ENCODE measurements at places on chromosomes 4 and X.
A peak's percentile ranks its signal among the peaks of the same experiment; 100 is the strongest.

DNA sequence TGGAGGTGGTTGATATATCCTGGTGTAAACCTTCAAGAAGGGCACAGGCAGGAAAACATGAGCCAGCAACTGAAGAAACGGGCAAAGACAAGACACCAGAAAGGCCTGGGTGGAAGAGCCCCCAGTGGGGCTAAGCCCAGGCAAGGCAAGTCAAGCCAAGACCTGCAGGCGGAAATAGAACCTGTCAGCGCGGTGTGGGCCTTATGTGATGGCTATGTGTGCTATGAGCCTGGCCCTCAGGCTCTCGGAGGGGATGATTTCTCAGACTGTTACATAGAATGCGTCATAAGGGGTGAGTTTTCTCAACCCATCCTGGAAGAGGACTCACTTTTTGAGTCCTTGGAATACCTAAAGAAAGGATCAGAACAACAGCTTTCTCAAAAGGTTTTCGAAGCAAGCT is 7.2 kb downstream of the ZFP42 start:
- no peak for DNase-seq

- no peak for DNase-seq
Observed at GRCh38 chr4:48722509-48723446, 57.3 kb downstream of the FRYL start.

DNA sequence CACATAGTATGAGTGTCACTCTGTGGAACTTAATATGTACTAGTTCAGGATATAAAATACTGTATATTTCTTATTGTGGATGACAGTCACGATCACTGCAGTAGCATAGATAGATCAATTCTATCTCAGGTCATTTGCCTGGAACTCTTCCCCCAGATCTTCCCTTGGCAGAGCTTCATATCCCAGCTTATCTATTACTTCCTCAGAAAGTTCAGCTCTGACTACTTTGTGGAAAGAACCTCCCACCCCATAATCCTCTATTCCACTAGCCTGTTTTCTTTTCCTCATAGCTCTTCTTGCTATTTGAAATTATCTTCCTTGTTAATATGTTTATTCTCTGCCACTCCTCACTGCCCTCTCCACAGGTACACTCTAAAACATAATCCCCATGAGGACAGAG is 10.9 kb downstream of the FAM241A start:
- no peak for DNase-seq

GRCh38 chr4:15348695-15349094 is 79.1 kb upstream of the C1QTNF7 start:
- no peak for DNase-seq

GRCh38 chrX:21781525-21781924 is 23.6 kb upstream of the SMPX start:
- DNase-seq, result no peak

DNA sequence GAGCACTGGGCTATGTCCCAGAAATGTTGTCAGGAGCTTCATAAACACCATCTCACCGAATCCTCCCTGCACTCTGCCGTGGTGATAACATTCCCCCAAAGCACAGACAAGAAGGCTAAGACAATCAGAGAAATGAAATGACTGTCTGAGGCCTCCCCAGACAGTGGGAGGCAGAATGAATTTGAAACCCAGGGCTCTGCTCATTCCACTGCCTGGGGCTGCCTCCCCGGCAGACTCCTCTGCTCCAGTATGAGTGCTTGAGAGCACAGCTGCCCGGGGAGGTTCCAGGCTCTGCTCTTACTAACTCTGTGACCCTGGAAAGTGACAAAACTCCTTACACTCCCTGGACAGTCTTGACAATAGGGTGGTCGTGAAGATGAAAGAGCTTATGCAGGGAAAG is 9.7 kb downstream of the FGFBP1 start:
- no peak for DNase-seq

DNA sequence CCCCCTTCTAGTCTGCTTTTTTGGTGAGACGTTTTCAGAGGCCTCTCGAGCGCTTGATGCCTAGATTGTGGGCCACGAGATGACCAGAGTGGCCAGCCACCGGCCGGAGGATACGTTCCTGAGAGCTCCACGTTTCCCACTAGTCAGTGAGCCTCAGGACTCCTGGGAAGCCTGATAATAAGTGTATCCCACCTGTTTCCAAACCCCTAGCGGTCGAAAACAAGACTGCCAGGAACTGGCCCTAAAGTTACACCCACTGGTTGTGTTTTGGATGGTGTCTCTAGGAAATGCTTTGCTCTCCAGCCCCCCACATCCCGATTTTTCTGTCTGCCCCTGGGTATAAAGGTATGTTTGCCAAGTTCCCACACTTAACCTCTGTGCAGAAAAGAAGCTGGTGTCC is 4.6 kb upstream of the RS1 start:
- DNase-seq, result no peak

DNA sequence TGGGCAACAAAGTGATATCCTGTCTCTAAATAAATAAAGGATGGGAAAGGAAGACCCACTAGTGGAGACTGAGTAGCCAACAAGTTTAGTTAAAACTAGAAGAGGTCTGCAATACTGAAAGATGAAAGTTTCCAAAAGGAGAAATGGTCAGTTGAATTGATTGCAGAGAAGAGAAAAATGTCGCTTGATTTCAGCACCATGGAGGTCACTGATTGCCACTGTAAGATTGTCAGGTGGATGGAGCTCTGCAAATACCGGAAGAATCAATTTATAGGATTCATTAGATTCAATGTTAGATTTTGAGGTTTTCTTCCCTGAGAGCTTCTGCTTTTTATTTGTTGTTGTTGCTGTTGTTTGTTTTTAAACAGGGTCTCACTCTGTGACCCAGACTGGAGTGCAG is 5.4 kb upstream of the FNIP2 start:
- no peak for DNase-seq

DNA sequence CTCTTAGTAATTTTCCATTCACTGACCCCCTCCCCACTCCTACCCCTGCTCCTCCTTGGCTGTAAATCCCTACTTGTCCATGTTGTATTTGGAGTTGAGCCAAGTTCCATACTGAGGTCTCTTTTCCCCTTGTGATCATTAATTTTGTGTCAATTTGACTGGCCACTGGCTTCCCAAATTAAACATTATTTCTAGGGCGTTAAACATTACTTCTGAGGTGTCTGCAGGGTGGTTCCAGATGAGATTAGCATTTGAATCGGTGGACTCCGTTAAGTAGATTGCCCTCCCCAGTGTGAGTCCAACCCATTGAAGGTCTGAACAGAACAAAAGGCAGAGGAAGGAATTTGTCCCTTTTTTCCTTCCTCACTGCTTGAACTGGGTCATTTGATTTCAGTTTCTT is 25.7 kb downstream of the SLC39A8 start:
- no peak for DNase-seq

DNA sequence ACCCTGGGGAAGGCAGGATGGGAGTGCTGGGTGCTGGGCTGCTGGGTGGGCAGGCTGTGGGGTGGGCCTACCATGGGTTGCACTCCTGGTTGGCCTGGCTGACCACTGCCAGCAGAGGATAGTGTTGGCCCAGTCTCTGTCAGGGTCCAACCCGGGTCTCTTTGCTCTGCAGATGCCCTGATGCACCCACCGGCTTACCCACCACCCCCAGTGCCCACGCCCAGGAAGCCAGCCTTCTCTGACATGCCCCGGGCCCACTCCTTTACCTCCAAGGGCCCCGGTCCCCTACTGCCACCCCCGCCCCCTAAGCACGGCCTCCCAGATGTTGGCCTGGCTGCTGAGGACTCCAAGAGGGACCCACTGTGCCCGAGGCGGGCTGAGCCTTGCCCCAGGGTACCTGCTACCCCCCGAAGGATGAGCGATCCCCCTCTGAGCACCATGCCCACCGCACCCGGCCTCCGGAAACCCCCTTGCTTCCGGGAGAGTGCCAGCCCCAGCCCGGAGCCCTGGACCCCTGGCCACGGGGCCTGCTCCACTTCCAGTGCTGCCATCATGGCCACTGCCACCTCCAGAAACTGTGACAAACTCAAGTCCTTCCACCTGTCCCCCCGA is 14.2 kb upstream of the ADD1 start:
- no peak for DNase-seq

DNA sequence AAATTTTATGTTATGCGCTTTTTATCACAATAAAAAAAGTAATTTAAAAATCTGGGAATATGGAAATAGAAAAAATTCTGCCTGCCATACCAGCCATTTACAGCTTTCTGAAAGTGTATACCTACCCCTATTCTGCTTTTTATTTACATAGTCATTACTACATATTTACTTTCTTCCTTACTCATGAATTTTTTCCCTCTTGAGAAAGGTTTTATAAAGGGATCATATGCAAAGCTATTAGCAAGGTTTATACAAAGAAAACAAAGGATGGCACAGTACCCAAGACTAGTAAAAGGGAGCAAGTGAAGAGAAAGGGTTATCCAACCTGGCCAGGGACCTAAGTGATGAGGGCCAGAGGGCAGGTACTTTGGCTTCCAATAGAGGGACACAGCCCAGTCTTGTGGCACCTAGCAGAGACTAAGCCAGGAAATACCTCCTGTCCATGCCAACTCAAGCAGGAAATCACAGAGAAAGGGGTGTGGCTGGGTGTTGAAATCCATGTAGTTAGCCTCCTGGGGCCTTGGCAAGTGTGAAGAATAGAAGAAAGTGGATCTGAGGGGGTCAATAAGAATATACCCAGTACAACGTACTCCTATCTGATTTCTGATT is 207.3 kb upstream of the VEGFC start:
- DNase-seq, result no peak

- no peak for DNase-seq
Observed at GRCh38 chr4:106818764-106819163, 217.3 kb downstream of the DKK2 start.

GRCh38 chrX:19639056-19639455 is 123.7 kb upstream of the MAP3K15 start:
- no peak for DNase-seq

GRCh38 chr4:143700046-143700415 is 444 bp downstream of the FREM3 start:
- no peak for DNase-seq

GRCh38 chr4:113423631-113424030 is 337.9 kb downstream of the CAMK2D start:
- no peak for DNase-seq

DNA sequence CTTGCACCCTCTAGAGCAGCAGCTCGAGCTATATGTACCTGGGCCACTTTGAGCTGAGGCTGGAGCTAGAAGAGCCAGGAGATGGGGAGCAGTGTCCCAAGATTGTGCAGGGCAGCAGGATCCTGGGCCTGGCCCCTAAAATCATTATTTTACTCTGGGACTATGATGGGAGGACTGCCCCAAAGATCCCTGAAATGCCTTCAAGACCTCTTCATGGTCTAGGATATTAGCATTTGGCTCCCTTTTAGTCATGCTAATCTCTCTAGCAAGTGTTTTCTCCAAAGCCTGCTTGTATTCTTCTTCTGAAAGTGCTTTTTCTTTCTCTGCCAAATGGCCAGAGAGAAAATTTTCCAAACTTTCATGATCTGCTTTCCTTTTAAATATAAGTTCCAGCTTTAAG is 211.6 kb downstream of the PARM1 start:
- DNase-seq, result no peak

GRCh38 chr4:152200511-152201333 is 335.2 kb downstream of the FBXW7 start:
- DNase-seq, result no peak

DNA sequence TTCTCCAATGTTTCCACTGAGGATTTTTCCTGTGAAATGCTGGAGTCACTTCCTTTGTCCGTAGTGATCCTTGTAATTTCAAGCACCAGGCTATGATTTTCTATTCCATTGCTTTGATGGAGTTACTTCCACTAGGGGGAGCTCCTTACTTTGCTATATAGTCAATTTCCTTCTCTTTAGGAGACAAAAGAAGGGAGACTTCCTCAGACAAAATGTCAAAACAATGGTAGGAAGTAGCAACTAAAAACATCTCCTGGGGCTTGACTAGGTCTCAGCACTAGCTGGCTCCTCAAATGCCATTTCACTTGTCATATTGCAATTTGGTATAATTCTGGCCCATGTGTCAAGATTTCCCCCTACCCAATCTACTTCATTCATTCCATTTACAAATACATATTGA is 24.1 kb downstream of the ZCCHC12 start:
- DNase-seq, result peak; percentile 54

- DNase-seq, result no peak
Observed at GRCh38 chrX:109843963-109844751, 111.1 kb upstream of the ACSL4 start.

- no peak for DNase-seq
Observed at GRCh38 chrX:148874636-148875246, 374.3 kb downstream of the AFF2 start.

- peak; percentile 65 for DNase-seq
Observed at GRCh38 chrX:123884809-123885408, 25.1 kb downstream of the XIAP start.

DNA sequence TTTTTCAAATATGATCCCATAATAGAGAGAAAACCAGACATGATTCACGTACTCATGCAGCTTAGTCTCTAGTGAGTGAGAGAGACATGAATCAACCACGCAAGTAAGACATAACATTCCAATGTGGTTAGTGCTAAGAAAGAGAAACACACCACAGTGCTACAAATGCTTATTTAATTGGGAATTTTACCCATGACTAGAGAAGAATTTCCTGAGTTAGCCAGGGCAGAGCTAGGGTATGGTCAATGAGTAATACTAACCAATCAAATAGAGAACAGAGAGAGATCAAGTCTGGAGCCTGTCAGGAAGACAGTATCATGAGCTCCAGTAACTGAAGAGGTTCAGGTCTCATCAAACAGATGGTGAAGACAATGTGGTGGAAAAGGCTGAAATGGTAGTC is 495.2 kb downstream of the PDGFC start:
- DNase-seq, result no peak

DNA sequence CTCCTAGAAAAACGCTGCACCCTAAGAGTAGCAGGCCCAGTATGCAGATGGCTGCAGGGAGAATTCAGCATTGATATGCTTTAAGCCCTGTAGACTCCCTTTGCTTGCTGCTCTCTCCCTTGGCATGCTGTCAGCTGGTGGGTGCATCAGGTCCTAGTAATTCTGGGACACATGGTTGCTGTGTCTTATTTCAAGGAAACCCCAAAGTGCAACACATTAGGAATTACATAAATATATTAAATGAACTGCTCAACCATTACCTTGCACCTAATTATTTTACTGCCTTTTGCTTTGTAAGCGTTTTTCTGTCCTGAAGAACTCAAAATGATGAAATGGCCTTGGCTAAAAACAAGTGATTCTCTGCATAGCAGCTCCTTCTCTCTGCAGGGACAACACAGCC is 516.3 kb downstream of the ZIC3 start:
- DNase-seq, result no peak

- DNase-seq, result no peak
Observed at GRCh38 chr4:141432000-141432712, 204.2 kb upstream of the IL15 start.

GRCh38 chr4:107034091-107034995 is 1.8 kb downstream of the DKK2 start:
- no peak for DNase-seq

- DNase-seq, result no peak
Observed at GRCh38 chrX:15882704-15883539, 28.3 kb upstream of the AP1S2 start.

DNA sequence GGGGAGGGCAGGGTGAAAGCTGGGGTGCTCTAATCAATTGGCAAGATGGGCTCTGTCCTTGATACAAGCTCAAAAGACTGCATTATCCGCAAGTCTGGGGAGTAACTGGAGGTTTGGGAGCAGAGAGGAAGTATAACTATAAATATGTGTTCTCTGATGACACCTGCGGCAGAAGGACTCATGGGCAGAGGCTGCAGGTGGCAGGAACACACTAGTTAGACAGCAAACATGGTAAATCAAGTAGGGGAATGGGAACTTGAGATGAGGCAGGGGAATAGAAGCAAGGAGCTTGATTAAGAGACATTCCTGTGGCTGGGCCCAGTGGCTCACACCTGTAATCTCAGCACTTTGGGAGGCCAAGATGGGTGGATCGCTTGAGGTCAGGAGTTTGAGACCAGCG is 30.3 kb downstream of the SH3KBP1 start:
- no peak for DNase-seq

Data from CD4-positive, alpha-beta T cell treated with Interleukin-12 subunit alpha and Interleukin-12 subunit beta, for 1 hour (primary cell).